ENCODE measurements at places on chromosomes 4 and X.

DNA sequence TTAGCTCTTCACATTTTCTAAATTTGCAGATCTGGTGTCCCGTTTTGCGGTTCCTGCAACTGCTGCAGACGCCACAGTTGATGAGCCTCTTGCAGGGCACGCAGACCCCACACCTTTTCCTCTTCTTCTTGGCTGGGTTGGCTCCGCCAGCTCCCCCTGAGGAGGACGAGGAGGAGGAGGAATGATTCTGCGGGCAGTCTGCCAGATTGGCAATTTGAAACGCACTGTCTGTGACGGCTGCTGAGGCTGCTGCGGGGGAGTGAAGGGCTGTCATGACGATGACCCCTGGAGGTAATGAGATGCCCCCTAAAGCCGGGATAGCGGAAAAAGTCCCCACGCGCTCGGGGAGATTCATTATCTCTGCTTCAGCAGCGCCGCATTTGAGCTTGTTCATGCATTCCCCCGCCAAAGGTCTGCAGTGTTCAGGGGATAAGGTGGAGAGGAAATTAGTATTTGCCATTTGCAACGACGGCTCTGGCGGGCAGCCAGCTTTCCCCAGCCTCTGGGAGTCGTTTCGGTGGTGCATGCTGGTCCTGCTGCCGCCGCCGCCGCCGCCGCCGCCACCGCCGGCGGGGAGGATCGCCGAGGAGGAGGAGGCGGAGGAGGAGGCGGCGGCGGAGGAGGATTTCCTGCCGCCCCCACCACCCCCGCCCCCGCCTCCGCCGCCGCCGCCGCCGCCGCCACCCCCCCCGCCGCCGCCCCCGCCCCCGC is 3.8 kb downstream of the CXXC4 start:
- DNase-seq, result peak; percentile 87

GRCh38 chr4:30825008-30825770 is 105.0 kb downstream of the PCDH7 start:
- no peak for DNase-seq

DNA sequence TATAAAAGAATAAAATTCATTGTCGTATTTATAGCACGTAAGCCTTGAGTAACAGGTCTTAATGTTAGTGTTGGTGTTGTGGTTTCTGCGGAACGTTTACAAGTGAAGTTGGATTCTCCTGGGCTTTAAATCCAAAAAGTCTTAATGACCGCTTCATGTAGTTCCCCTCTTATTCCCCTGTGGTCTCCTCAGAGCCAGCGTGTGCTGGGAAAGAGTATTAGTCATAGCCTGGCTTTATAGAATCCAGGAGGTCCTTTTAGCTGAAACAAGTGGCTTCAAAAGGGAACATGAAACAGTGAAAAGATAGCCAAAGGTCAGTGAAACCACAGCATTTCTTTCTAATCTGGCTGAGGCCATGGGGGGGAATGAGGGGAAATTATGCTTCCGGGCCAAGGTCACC is 79.1 kb downstream of the CLCN4 start:
- no peak for DNase-seq

DNA sequence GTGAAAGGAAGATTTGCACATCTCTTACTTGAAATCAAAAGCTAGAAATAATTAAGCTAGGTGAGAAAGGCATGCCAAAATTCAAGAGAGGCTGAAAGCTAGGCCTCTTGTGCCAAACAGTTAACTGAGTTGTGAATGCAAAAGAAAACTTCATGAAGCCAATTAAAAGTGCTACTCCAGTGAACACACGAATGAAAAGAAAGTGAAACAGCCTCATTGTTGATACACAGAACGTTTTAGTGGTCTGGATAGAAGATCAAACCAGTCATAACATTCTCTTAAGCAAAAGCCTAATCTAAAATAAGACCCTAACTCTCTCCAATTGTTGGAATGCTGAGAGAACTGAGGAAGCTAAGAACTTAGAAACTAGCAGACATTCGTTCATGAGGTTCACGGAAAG is 122.3 kb downstream of the UNC5C start:
- no peak for DNase-seq

GRCh38 chr4:175412161-175412560 is 399.9 kb downstream of the GPM6A start:
- no peak for DNase-seq

DNA sequence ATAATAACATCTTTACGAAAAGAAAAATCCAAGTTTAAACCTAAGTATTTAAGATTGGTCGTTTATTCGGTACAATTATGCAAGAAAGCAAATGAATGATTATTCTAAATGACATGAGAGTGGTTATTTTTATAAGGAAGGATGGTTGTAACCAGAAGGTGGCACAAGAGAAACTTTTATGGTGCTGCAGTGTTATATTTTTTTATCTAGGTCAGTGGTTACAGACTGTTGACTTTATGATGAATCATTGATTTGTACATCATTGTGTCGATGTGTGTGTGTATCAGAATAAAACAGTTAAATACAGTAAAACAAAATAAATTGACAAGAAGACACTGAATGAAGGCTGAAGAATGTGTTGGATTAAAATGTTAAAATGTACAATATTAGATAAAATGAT is 9.8 kb downstream of the DCAF8L2 start:
- DNase-seq, result no peak

- DNase-seq, result no peak
These were observed 73.7 kb upstream of the NFKB1 start for GRCh38 chr4:102427371-102427998.

GRCh38 chrX:107226757-107227156 is 20.3 kb downstream of the DNAAF6 start:
- DNase-seq, result no peak

GRCh38 chrX:68703369-68703768 is 55.9 kb downstream of the STARD8 start:
- DNase-seq, result no peak

DNA sequence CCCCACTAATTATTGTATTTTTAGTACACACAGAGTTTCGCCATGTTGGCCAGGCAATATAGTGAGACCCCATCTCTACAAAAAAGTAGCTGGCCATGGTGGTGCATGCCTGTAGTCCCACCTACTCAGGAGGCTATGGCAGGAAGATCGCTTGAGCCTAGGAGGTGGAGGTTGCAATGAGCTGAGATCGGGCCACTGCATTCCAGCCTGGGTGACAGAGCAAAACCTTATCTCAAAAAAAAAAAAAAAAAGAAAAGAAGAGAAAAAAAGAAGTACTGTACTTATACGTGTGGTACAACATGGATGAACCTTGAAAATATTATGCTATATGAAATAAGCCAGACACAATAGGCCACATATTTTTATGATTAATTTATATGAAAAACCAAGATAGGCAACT is 9.9 kb upstream of the WDR45 start:
- no peak for DNase-seq

- DNase-seq, result no peak
These were observed 172.6 kb downstream of the RBM46 start for GRCh38 chr4:154953691-154954090.

- no peak for DNase-seq
These were observed 10.5 kb upstream of the CHRDL1 start for GRCh38 chrX:110806145-110806544.

DNA sequence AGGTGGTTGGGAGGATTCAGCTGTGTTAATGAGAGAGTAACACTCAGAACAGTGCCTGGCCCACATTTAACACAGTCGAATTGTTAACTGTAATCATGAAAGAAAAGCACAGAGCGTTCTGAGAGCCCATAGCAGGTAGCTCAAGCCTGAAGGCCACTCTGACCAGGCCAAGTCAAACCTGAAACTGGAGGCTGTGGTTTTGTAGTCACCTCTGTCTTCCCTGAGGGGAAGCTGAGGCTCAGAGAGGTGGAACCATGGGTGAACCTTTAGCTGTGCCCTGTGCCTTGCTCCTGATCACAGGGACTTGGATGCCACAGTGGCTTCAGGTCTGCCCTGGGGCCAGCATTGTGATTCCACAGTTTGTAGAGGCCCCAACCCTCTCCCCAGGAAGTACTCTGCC is 16.6 kb upstream of the UBA1 start:
- no peak for DNase-seq

DNA sequence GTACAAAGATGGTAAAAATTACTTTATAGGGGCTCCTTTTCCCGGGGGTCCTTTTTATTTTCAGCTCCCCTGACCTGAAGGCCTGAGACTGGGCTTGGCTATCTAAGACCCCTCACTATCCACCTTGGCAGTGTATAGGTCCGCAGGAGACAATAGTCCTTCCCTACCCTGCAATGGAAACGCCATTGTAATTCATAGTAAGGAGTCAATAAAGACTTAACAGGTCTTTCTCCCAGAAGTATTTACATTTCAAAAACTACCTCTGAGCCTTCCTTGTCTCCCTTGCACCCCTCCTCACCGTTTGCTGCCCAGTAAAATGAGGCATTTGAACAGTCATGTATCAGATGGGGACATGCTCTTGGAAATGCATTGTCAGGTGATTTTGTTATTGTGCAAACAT is 401.2 kb upstream of the CNKSR2 start:
- DNase-seq, result no peak

- DNase-seq, result no peak
These were observed 76.6 kb downstream of the ITIH6 start for GRCh38 chrX:54721424-54721823.

- no peak for DNase-seq
These were observed 638.9 kb upstream of the AGA start for GRCh38 chr4:178081176-178081575.

- DNase-seq, result no peak
These were observed 47.9 kb downstream of the NDST3 start for GRCh38 chr4:118082182-118082581.

DNA sequence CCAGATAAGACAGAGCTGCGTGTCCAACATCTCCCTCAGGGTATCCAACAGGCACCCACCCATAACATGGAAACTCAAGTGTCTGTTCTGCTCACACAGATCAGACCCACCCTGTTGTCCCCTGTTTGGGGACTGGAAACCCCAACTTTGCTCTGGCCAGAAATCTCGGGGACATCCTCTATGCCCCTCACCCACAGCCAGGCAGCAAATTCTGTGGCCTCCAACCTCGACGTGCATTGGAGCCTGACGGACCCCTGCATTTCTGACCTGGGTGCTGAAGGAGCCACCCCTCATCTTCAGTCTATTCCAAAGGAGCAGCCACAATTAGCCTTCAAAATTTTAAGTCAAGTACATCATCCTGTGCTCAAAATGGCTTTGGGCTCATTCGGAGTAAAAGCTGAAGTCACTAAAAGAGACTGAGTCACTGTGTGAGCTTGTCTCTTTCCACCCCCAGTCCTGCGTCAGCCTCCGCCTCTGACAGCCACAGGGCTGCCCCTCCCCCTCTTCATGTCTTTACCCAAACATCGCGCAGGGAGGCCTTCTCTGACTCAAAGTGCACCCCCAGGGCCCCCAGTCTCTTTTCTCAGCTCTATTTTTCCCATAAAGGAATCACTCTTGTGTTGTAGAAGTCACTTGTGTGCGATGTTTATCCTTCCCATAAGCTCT is 24.4 kb upstream of the PDE6B start:
- DNase-seq, result no peak

GRCh38 chr4:109562457-109563239 is 2.6 kb downstream of the MCUB start:
- DNase-seq, result peak; percentile 57

DNA sequence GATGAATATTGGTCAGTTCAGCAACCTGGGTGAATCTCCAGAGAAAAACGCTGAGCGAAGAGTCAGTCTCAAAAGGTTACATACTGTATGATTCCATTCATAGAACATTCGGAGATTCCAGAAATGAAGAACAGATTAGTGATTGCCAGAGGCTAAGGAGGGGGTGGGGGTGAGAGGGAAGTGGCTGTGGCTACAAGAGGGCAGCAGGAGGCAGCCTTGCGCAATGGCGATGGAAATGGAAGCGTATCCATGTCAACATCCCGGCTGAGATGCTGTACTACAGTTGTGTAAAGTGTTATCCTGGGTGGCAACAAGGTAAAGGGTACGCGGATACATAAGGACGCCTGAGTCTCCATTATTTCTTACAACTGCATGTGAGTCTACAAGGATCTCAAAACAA is 18.0 kb downstream of the LYAR start:
- DNase-seq, result no peak

DNA sequence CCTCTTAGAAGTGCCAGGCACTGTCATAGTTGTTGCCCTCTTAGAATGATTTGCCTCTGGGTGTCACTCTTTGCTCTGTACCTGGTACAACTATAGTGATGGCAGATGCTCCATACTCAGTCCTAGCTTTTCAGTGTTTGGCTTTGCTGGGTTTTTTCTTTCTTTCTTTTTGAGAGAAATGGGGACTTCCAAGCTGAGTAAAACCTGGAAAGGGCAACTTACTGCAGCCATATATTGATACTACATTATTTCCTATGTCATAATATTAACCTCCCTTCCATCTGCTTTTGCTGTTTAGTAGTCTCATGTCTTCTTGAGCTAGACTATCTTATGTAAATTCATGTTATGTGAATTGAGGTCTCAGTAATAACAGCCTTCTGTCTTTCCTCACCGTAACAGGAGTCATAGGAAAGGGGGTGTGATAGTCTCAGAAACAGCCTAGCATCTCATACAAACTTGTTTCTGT is 49.0 kb downstream of the NIPAL1 start:
- no peak for DNase-seq

GRCh38 chr4:113243312-113243711 is 193.9 kb downstream of the ANK2 start:
- DNase-seq, result no peak

GRCh38 chr4:100782356-100782755 is 264.5 kb upstream of the EMCN start:
- no peak for DNase-seq

GRCh38 chr4:40857956-40858355 is 108.2 kb downstream of the NSUN7 start:
- no peak for DNase-seq

GRCh38 chr4:69485130-69485529 is 10.6 kb downstream of the UGT2B4 start:
- DNase-seq, result no peak

DNA sequence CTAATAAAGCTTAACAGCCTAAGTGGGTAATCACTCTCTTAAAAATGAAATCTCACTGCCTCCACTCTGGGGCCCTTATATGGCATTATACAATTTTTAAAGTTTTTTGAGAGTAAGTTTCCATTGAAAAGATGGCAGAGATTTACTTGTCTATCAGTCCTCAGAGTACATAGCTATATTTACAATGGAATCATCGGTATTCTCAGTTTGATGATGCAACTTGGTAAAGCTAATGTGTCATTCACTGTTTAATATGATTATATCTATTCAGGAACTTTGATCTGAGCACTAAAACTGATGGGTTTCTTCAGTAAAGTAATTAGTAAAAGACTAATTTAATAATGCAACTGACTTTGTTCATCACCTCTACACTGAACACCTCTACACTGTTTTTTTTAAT is 51.6 kb downstream of the CT47B1 start:
- DNase-seq, result no peak

GRCh38 chr4:184599492-184600135 is 49.6 kb downstream of the CASP3 start:
- DNase-seq, result no peak

DNA sequence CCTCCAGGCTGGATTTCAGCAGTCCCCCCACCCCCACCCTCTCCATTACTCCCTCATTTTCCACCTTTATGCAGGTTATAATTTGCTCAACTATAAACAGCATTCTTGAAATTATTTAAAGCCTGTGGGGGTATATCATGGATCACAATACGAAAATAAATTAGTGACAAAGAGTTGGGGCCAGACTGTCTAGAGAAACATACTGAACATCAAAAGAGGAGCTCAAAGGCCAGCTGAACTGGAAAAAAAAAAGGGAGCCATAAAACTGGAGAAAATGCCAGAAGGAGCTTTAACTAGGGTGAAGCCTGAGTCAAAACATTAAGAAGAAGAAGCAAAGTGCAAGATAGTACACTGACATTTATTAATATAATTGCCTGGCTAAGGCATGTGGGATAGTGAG is 137.8 kb downstream of the ANTXR2 start:
- no peak for DNase-seq
